ENCODE measurements at places on chromosomes 1 and 21. TPM values are rescaled to one million over a fixed set of nuclear protein-coding genes. Genes with fewer than 3 reads are reported as not detected.

The SLC35F3 gene
- total RNA-seq = not detected

GRCh38 chr1:51605961-51606723 lies 10.8 kb upstream of the OSBPL9 start:
- DNase-seq = no peak

The GJC2 gene
- total RNA-seq = 16.8 TPM

The RAVER2 gene
- total RNA-seq = 18.6 TPM

GRCh38 chr1:116497656-116498055 lies 73.2 kb downstream of the CD58 start:
- no peak for DNase-seq
